NCI-H2171 treated with DMSO at 0.1 percent for 48 hours (cell line): ENCODE measurements at places on chromosomes 16 and 17.

- DNase-seq, result no peak
Measured at GRCh38 chr16:13920510-13920818, 510 bp downstream of the ERCC4 start.

- DNase-seq, result no peak
Measured at GRCh38 chr16:2804728-2805127, 6.5 kb downstream of the PRSS41 start.

DNA sequence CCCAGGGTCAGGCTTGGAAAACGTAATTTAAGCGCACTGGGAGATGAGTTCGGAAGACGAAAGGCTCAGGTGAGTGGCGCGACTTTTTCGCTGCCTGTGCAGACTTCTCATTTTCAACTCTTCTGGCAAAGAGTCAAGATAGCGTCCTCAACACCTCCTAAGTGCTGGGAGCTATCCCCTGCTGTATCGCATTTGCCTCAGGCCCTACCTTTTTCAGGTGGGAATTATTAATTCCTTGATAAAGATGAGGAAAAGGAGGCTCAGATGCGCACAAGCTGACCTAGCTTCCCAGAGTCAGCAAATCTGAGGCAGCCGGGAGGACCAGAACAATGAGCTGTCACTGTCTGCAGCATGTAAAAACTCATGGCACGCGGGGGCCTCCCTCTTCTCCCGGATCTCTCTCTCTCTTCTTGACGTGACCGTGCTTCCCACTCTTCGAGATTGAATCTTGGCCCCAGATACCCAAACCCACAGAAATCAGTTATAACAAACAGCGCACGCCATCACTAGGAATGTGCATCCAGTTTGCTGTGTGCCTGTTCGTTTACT lies 512 bp upstream of the ADAMTS18 start:
- DNase-seq, result no peak

GRCh38 chr17:5705876-5706576 lies 121.7 kb upstream of the NLRP1 start:
- DNase-seq, result no peak

GRCh38 chr17:40556884-40557414 lies 8.3 kb downstream of the CCR7 start:
- DNase-seq, result no peak

- DNase-seq, result no peak
Measured at GRCh38 chr16:55152875-55153390, 171.1 kb upstream of the IRX6 start.

GRCh38 chr17:41992576-41992975 lies 24.7 kb downstream of the DNAJC7 start:
- DNase-seq, result no peak

GRCh38 chr16:83550183-83550569 lies 257.6 kb upstream of the HSBP1 start:
- no peak for DNase-seq

DNA sequence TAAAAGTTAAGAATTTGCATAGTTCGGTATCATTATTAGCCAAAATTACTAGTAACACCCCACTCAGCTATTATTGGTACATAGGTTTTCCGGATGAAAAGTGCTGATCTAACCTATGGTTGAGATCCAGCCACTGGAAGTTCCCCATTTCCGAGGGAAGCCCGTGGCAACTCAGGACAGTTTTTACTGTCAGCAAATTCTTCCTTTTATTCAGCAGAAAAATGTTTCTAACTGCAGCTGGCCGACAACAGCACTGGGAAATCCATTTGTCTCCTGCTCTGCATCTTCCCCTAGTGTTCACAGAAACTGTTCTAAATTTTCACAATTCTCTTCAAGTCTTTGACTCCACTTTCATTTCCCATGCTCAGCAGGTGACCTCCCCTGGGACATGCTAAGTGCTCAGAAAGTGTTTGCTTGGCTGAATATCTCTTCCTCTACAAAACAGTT lies 15.5 kb upstream of the MMD start:
- DNase-seq, result no peak

GRCh38 chr16:30662449-30662848 lies 4.2 kb downstream of the FBRS start:
- no peak for DNase-seq

- no peak for DNase-seq
Measured at GRCh38 chr17:81680150-81680549, 3.4 kb downstream of the ARL16 start.

GRCh38 chr16:17160285-17160853 lies 310.4 kb downstream of the XYLT1 start:
- DNase-seq, result peak; percentile 82

DNA sequence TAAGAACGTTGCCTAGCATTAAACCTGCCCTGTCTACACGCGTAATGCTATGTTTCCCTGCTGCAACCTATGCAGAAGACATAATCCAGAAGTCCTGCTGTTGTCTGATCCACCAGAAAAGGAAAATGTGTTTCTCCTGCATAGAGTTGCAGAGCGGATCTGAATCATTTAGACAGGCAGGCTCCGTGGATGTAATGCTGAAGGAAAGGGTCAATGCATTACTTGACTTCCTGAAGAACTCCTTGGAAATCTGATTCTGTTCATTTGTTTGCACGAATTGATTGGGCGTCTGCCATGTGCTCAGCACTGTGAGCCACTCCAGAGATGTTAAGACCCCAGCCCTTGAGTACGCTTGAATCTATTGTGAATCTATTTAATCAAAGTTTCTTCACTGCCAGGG lies 83.4 kb downstream of the FOXL1 start:
- DNase-seq, result no peak

- DNase-seq, result no peak
Measured at GRCh38 chr16:77307426-77308162, 108.4 kb downstream of the SYCE1L start.

- DNase-seq, result no peak
Measured at GRCh38 chr17:29238133-29238850, 8.4 kb upstream of the CRYBA1 start.

DNA sequence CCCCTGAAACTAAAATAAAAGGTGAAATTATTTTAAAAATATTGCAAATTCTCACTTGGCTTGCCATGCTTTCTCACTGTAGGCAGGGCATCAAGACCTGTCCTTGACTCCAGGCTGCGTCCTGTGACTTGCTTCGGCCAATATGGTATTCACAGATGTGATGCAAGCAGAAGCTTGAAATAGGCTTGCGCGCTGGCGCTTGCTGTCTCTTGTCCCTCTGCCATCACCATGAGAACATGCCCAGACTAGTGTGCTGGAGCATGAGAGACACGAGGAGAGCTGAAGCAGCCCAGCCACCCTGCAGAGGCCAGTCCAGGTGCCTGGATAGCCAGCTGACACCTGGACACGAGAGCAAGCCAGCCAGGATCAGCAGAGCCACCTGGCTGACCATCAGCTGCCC lies 21.8 kb upstream of the ZKSCAN2 start:
- no peak for DNase-seq

GRCh38 chr16:47234-47633 lies 6.2 kb downstream of the POLR3K start:
- DNase-seq, result no peak

GRCh38 chr17:20094777-20095176 lies 85.6 kb downstream of the SPECC1 start:
- no peak for DNase-seq

GRCh38 chr17:28381141-28381825 lies 9.8 kb downstream of the SARM1 start:
- DNase-seq, result no peak

DNA sequence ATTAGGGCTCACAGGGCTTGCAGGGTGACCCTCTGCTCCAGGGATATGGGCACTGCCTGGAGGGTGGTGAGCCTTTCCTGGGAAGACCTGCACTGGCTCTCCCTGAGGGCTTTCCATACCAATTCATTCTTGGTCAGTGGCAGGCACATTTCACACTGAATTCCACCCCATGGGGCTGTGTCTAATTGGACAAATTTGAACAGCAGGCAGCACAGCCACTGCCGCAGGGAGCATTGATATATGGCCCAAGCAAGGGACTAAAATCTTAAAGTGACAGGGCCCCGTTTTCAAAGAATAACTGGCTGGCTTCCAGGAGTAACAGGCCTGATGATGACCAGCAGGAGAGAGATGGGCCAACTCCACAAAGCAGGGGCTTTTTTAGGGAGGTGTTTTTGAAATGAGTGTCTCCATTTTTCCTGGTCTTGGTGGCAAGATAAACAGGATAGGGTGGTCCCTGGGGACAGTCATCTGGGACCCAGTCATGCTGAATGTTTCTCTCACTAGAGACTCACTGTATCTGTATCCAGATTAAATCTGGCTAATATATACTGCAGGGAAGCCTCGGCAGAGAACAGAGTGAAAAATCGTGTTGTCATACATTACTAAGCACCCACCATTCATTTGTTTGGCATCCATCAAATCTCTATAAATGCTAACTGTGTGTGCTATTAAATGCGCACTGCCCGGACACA lies 74.1 kb upstream of the TBX2 start:
- DNase-seq, result peak; percentile 37

DNA sequence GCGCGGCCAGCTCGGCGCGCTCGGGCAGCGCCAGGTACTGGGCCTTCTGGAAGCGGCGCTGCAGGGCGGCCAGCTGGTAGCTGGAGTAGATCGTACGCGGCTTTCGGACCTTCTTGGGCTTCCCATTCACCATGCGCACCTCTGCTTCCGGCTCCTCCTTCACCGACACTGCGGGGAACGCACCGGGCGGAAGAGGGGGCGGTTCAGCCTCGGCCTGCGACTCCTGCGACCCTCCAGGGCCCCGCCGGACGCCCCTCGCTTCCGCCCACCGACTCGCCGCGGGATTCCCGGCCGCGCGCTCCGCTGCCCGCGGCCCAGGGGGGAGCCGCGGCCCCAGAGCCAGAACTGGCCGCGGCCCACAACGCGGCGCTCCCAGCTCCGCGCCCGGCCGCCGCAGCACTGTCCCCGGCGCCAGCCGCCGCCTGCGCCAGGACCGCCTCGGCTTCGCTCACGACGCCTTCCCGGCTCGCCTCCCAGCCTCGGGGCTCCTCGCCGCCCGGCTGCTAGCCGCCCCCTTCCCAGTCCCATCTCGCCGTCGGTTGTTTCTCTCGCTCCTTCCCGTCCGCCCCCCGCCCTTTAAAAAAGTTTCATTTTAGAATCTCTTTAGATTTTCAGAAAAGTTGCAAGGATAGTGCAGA lies 1.5 kb downstream of the DLX3 start:
- no peak for DNase-seq

DNA sequence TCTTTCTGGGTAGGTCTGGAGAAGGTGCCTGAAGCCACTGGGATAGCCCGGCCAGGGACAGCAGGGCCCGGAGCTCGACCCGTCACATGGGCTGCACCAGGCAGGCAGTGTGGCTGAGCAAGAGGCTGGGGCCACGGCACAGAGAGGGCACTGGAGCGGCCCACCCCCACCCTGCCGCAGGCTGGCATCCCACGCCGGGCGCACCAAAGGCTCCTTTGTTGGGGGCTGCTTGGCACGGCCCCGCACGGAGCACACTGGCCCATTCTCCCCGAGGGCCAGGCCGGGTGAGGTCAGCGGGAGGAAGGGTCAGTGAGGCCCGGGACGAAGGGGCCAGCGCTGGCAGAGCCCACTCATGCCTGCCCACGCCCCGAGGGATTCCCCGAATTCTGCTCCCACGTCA lies 36.5 kb upstream of the PVALEF start:
- DNase-seq, result no peak

- DNase-seq, result no peak
Measured at GRCh38 chr17:73358668-73359067, 46.9 kb upstream of the CDC42EP4 start.

GRCh38 chr17:82212331-82213250 lies at the start of gene CCDC57:
Gene CCDC57, minus strand, starts transcription at chr17:82212842. Its CDS starts 10,898 bp downstream, at chr17:82201944.
- DNase-seq, result peak; percentile 56

DNA sequence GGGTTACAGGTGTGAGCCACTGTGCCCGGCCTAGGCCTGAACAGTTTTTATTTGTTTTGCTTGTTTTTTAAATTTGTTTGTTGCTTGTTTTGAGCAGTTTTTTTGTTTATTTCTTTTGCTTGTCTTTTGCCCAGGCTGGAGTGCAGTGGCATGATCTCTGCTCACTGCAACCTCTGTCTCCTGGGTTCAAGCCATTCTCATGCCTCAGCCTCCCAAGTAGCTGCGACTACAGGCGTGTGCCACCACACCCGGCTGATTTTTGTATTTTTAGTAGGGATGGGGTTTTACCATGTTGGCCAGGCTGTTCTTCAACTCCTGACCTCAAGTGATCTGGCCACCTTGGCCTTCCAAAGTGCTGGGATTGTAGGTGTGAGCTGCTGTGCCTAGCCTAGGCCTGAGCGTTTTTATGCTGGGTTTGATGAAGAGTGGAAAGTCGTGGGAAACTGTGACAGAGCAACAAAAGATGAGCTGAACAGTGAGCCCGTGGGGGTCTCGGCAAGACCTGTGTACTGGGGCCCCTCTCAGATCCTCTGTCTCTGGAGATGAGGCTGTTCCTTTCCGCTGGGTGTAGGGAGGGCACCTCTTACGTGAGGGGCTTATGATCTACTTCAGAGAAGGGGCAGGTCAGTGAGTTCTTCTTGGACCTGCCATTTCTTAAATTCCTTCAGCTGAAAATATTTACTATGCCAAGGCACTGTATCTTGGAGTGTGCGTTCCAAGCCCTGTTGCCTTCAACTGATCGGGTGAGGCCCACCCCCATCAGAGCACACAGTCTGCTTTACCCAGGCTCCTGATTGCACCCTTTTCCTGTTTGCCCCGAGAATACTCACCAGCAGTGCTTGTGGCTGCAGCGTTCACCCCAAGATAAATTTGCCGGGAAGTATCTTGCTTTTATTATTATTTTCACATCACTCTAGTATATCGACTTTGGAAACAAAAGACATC lies 322.1 kb downstream of the SEC14L1 start:
- no peak for DNase-seq

GRCh38 chr16:56781528-56781961 lies 51.6 kb downstream of the NUP93 start:
- DNase-seq, result no peak

- DNase-seq, result peak; percentile 28
Measured at GRCh38 chr17:12927541-12928425, 90.0 kb downstream of the ELAC2 start.

DNA sequence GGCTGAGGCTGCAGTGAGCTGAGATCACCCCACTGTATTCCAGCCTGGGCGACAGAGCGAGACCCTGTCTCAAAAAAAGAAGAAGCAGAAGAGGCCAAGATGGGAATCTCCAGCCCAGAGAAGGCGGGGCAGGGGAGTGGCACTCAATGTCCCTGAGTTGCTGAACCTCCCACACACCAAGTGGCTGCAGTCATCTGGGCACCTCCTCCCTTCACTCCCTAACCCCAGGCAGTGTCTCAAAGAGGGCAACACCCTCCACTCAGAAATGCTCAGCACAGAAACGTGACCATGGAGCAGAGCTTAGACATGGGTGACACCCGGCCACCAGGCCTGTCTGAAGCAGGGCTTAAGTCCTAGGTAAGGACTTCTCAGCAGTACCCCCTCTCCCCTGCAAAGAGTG lies 36.3 kb upstream of the BCAR1 start:
- DNase-seq, result no peak

DNA sequence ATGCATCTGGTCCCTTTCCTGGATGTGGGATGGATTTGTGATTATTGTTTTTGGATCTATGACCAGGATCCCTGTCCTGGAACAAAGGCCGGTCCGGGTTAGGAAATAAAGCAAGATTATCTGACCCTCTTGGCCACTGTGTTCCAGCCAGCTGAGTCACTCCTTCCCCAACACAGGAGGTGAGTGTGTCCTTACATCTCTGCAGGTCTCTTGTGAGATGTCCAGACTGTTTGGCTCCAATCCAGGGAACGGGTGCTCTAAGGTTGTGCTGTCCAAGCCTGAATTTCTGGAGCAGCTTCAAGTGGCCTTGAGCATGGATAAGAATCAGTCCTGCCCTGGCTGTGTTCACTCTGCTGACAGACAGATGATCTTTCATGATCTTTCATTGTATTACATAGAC lies 136.5 kb upstream of the CCL2 start:
- no peak for DNase-seq

- DNase-seq, result no peak
Measured at GRCh38 chr17:37130984-37131446, 182.3 kb downstream of the AATF start.

GRCh38 chr16:66973716-66974115 lies 12.7 kb downstream of the CES3 start:
- no peak for DNase-seq
